Activated naive CD4-positive, alpha-beta T cell treated with anti-CD3 and anti-CD28 coated beads, Interleukin-2, amount 50 U/mL, for 16 hours (primary cell): ENCODE measurements at places on chromosomes 12 and 14.

GRCh38 chr14:67377916-67378315 lies 17.8 kb downstream of the EIF2S1 start:
- DNase-seq, result no peak

DNA sequence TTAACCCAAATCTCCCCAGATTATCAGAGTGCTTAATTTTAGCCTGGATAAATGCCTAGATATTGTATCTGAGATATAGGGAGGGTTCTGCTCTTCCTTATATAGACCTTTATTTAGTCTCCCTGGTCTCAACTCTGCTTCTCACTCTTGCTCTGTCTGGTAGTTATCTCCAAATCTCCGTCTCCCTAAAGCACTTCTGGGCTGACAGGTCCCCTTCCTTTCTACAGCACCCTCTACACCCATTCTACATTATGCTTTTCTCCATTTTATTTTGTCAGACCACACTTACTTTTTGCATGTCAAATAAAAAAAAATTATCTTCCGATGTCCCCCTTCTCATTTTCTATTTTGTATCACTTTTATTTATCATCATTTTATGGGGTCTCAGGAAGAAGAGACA lies 2.0 kb upstream of the ERC1 start:
- DNase-seq, result no peak

- DNase-seq, result no peak
Observed at GRCh38 chr12:12290206-12290605, 23.4 kb upstream of the LRP6 start.

DNA sequence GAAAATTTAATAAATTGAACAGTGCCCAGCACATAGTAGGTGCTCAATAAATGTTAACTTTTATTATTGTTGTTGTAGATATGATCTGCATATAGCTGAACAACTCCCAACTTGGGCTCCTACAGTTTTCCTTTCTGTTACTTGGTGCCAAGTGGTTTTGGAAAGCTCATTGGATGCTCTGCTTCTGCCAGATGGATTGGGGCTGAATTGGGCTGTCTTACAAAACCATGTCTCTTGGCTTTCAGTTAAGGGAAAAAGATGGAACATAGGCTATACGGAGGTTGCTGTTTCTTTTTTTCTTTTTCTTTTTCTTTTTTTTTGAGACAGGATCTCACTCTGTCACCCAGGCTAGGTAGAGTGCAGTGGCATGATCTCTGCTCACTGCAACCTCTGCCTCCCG lies 140.7 kb upstream of the PWP1 start:
- no peak for DNase-seq

- no peak for DNase-seq
Observed at GRCh38 chr12:22256041-22256441, 78.5 kb downstream of the ST8SIA1 start.

GRCh38 chr12:106999446-106999845 lies 12.5 kb upstream of the MTERF2 start:
- no peak for DNase-seq

DNA sequence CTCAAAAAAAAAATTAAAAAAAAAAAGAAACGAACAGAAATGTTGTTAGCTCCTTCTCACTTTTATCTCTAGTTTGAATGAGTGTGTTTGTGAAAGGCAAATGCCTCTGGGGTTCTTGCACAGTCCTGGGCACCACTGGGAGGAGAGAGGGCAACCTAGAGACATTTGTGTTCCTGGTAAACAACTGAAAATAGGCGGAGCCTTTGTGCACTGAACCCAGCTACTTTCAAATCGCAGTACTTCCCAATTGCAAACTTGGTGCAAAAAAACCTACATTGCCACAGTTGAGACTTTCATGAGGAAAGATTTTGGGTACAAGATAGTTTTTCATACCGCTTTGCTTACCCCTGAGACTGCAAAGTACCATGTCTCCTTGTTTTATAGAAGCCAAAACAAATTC lies 430.0 kb downstream of the ZFP36L1 start:
- no peak for DNase-seq

- DNase-seq, result no peak
Observed at GRCh38 chr12:65611396-65611795, 212.9 kb upstream of the HMGA2 start.

DNA sequence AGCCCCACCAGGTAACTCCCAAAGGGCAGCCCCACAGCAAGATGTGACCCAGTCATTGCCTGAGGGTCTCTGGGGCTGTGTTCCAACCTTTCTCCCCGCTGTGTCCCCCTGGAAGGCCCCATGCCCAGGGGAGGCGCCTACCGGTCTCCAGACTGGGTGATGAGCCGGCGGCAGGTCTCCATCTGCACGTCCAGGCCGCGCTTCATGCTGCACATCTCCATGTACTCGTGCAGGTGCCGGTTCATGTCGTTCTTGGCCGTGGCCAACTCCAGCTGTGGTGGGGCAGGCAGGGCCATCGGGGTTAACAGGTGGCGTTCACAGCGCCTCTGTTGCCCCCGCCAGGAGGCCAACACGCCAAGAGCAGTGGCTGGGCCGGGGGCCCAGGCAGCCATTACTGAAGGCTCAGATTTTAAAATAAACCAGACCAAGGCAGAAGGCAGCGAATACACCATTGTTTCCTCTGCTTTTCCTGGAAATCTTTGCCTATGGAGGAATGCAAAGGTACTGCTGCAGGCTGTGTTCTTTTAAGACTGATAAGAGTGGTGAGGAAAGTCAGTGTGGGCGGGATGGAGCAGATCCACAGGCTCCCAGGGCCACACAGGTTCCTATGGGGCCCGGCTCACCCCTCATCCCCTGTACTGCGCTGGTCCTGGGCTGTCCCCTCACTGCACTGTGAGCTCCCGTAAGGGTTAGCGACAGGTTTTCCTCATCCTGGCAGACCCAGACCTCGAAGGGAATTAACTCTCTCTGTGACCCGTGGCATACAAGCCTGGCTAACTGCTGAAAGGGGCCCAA lies 7.3 kb downstream of the GAPDH start:
- DNase-seq, result no peak

- no peak for DNase-seq
Observed at GRCh38 chr12:52634266-52635056, 16.1 kb upstream of the KRT73 start.

- peak; percentile 82 for DNase-seq
Observed at GRCh38 chr14:69574263-69574953, at the start of gene CCDC177. Gene CCDC177 (minus strand): TSS chr14:69574871. CDS start chr14:69573622, 1,249 bp downstream.

GRCh38 chr12:106647793-106648514 lies 65.2 kb downstream of the RFX4 start:
- no peak for DNase-seq
